Activated gamma-delta T cell treated with Interleukin-2 at 50 U/mL for 16 hours (primary cell): ENCODE measurements at places on chromosomes 16 and 17.

- peak; percentile 22 for DNase-seq
Observed at GRCh38 chr17:51461578-51462004, 201.2 kb downstream of the UTP18 start.

DNA sequence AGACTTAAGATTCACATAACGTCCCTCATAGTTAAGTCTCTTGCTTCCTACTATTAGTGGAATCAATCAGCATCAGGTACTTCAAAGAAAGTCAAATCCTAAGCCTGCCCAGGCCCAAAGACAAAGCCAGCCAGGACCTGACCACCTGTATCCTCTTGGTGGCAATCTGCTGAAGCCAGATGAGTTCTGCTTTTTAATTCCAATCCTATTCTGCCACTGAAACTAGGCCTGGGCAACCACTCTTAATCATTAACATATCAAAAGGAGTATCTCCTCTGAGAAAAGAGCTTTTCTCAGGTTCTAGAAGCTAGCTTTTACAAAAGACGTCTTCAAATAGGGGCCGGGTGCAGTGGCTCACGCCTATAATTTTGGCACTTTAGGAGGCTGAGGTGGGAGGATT lies 15.1 kb upstream of the GLG1 start:
- DNase-seq: no peak

DNA sequence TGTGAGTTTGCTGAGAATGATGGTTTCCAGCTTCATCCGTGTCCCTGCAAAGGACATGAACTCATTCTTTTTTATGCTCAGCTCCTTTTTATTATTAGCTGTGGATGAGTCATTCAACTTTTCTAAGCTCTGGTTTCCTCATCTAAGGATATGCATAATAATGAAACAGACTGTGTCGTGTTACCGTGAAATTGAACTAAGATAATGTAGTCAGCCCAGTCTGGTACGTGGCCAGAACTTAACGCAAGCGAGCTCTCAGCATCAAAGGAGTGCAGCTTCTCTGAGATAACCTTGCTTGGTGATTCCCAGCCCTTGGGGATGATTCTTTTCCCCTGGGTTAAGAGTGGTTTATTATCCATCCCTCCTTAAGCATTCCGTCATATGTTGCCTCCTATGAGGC lies 454.3 kb upstream of the EEF2KMT start:
- DNase-seq: no peak

DNA sequence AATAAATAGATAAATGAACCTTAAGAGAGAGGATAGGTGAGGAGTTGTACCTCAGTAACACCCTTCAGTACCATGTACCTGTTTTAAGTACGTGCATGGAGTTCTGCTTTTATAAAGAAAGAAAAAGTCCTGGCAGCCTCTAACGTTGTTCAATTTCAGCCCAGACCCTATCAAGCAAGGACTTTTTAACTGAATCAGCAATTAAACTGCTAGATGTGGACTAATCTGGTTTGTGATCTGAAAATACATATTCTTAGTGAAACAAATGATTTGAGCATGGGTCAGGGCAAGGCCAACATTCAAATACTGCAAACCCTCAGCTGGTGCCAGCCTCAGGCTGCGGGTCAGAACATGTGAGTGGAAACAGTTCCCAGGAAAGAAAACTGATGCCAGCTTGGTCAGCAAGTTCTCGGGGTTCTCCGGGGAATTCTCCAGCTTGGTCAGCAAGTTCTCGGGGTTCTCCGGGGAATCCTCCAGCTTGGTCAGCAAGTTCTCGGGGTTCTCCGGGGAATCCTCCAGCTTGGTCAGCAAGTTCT lies 84.5 kb downstream of the MRM3 start:
- DNase-seq: no peak

DNA sequence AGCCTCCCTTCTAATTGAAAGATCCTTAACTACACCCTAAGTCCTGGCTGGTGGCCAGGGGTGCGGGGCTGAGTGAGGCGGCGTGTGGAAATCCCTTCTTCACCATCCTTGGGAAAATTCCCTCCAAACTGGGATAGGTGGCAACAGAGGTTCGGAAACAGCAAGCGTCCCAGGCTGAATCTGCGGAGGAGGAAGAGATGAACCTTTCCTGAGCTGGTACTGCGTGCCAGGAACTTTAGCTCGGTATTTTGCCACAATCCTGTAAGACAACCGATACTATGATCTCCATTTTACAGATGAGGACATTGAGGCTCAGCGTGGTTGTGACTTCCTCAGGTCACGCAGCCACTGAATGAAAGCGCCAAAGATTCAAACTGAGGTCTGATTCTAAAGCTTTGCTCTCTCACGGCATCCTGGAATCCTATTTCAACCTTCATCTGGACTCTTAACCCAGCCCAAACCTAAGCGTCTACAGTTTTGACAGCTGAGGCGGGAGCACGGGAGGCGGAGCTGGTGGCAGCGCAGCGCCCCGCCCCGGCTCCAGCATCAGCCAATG lies 583 bp upstream of the CYLD start:
- DNase-seq: no peak

- DNase-seq: no peak
Observed at GRCh38 chr16:69706256-69706974, 19.9 kb downstream of the NQO1 start.
